Retina (tissue), 1 donor: ENCODE measurements at places on chromosomes 13 and 19.

DNA sequence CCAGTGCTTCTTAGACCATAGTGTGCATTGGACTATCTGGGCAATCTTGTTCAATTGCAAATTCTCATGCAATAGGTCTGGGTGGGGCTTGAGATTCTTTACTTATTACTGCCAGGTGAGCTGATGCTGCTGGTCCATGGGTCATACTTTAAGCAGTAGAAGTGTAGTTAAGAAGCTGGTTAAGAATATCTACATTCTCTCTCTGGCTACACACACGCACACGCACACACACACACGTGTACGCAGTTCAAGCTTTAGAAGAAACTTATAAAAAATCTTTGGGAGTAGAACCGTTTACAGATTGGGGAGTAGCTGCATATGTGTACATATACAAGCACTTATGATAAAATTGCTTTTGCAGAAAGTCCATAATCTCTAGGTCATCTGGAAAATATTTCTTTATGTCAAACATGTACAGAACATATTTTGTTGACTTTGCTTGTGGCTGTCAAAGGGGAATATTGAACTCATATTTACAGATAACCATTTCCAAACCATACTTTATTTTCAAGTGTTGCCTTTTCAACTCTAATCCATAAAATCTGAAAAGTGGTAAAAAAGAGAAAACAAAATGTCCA, 99.7 kb downstream of the GPC6 start:
- DNase-seq: no peak

GRCh38 chr19:19259741-19260140, 13.4 kb downstream of the TM6SF2 start:
- DNase-seq: no peak

- DNase-seq: no peak
These were observed 704 bp downstream of the ZNF814 start for GRCh38 chr19:57888107-57888559.

GRCh38 chr19:18596752-18597157, 8.2 kb downstream of the REX1BD start:
- peak; percentile 37 for DNase-seq

DNA sequence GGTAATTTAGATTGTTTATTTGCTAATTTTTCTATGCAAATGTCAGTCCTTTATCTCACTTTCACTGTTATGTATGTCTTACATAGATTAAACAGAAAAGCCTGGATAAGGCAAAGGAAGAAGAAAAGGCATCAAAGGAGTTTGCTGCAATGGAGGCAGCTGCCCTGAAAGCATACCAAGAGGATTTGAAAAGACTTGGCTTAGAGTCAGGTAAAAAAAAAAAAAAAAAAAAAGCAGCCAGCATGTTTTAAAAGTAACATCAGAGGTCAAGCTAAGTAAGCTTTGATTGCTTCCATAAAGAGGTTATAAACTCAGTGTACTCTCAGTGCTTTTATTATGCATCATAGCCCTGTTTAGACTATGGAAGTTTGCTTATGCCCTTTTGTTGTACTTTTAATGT, 3.8 kb downstream of the WBP4 start:
- DNase-seq: no peak

- peak; percentile 79 for DNase-seq
These were observed 112.2 kb upstream of the GPR12 start for GRCh38 chr13:26872525-26873385.

- no peak for DNase-seq
These were observed 28.0 kb downstream of the NAXD start for GRCh38 chr13:110643324-110643723.

- no peak for DNase-seq
These were observed 8.4 kb upstream of the ECH1 start for GRCh38 chr19:38839816-38840582.

GRCh38 chr13:25114220-25114619, 18.3 kb downstream of the PABPC3 start:
- peak; percentile 83 for DNase-seq

- DNase-seq: no peak
These were observed 4.1 kb downstream of the ZNF805 start for GRCh38 chr19:57244513-57244912.

DNA sequence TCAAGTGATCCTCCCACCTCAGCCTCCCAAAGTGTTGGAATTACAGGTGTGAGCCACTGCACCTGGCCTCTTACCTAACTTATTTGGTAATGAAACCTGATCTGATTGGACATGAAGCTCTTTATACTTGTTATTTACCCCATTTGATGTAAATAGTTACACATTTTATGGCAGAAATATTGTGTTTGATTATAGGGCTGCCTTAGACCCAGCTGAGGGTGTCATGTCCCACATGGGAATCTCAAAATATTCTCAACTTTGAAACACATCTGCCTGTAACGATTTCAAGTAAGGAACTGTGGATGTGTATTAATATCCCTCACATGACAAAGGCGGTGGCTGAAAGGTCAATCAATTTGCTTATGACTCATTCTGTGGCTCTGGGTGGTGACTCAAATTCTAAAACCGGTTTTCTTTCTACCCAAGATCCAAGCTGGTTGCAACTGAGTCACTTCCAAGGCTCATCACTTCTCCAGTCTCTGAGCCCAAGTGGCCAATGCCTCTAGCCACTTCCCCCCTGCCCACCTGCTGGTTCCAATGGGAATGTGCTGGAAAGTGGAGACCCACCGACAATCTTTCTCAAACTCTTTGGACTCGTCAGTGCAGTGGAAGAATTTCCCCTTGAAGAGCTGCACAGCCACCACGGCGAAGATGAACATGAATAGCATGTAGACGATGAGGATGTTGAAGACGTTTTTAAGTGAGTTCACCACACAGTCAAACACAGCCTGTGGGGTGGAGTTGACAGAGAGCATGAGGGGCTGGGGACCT, 110.9 kb downstream of the IER2 start:
- no peak for DNase-seq

GRCh38 chr19:46132508-46133100, 8.1 kb upstream of the IGFL3 start:
- no peak for DNase-seq

GRCh38 chr13:91934354-91934753, 535.9 kb downstream of the GPC5 start:
- DNase-seq: no peak
